Activated T-cell treated with anti-CD3 and anti-CD28 coated beads for 24 hours (primary cell): ENCODE measurements at places on chromosomes 13 and 19.

- no peak for DNase-seq
Measured at GRCh38 chr19:29232315-29232852, 19.4 kb upstream of the UQCRFS1 start.

DNA sequence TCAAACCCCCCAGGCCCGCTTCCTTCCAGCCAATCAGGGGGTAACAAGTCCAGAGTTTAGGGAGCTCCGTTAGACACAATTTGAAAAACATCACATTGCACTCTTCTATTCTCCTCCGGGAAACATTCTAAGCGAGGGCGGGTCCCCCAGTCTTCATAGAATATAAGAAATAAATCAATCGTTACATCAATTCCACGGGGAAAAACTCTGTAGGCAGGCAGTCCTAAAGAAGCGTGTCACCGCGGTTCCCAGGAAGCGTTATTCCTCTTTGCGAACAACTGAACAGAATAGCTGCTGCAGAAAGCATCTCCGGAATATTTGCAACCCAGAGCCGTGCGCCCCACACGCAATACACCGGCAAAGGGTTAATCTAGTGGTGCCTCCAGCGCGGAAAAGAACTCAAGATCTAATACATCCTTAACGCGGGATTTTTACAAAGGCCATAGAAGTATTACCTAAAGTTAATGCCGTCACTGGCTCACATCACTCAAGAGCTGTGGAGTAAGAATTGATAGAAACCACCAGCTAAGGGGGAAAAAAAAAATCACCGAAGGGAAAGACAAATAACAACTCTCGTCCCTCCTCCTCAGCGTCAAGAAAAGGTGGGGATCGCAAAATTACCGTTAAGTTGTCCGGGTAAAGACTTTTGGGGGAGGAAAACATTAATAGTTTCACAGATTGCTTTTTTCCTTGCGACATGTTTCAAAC lies 65.1 kb downstream of the KCNRG start:
- peak; percentile 26 for DNase-seq

- DNase-seq = no peak
Measured at GRCh38 chr19:1774989-1775772, 21.9 kb downstream of the ONECUT3 start.

DNA sequence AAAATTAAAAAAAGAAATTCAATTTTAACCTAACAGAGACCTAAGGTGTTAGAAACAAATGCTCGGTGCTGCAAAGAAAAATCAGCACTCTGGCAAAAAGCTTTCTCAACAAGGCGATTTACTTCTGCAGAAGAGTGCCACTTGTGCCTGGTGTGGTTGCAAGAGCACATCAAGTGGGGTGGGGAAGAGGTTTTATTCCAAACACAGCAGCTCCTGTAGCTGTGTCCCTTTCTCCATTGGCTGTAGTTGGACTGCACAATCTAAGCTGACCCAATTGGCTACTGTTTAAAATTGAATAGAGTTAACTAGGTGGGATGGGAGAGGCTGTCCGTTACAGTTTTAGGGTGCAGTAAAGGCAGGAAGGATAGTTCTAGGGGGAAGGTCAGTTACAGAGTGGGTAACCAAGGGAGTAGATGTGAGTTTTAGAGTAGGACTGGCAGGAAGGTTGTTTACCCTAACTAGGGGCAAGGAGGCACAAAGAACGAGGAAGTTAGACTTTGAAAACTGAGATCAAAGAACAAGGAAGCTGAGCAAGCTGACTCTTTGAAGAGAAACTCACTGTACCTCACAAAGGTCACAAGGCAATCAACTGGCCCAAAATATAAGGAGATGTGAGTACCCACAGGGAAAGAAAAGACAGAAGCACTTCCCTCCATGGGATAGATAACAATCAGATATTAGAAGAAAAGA lies 145.7 kb downstream of the LIG4 start:
- DNase-seq = no peak
